Naive B cell (primary cell): ENCODE measurements at places on chromosomes 11 and 22. TPM values are rescaled to one million over a fixed set of nuclear protein-coding genes. Genes with fewer than 3 reads are reported as not detected.

- no peak for DNase-seq
Observed at GRCh38 chr11:72305891-72306585, 62.1 kb upstream of the PHOX2A start.

- DNase-seq: no peak
Observed at GRCh38 chr11:64741375-64742086, 2.4 kb downstream of the RASGRP2 start.

DNA sequence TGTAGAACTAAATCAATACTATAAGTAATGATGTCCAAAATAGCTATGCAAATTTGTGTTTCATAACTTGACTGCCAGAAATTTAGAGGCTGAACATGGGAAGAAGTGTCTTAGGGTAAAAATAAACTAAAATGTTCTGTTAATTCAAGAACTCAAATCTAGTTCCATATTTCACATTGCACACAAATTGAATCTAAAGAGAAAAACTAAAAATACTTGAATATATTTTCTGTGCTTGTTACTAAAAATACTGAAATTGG is 43.5 kb downstream of the FANCF start:
- no peak for DNase-seq

DNA sequence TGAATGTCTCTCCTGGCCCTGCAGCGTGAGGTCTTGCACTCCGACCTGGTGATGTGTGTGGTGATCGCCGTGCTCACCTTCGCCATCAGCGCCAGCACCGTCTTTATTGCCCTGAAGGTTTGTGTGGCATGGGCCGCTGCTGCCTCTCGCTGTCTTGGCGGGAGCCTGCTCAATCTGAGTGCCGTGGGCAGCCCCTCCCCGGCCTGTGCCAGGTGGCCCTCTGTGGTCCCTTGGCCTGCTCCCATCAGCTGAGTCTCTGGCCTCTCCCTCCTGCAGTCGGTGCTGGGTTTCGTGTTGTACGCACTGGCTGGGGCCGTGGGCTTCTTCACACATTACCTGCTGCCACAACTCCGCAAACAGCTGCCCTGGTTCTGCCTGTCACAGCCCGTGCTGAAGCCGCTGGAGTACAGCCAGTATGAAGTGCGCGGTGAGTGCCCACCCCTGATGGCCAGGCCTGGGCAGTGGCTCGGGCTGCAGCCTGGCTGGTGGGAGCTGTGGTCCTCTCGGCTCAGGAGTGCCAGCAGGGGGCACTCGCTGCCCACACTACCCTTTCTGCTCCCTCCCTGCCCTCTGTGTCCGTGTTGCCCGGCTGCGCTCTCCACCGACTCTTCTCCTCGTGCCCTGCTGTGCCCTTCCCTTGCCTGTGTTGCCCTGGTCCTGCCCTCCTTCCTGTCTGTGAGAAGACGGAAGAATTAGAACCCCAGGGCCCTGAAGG is 10.2 kb downstream of the PCNX3 start:
- peak; percentile 66 for DNase-seq

DNA sequence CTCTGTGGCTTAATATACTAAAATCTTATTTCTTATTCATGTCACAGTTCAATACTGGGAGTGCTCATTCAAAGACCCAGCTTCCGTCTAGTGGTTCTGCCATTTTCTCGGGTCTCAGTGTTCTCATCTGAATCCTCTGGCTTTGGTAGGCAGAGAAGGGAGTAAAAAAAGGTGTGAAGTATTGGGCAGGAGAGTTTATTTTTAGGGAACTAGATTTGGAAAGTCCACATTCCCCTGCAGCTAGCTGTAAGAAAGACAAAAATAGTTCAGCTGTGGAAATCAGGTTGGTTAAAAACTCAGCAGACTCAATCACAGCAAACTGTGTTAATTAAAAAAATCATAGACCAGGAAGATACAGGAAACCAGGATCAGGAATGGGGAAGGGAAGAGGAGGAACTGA is 4.1 kb upstream of the LYVE1 start:
- DNase-seq: no peak

- no peak for DNase-seq
Observed at GRCh38 chr11:92453055-92453454, 228.4 kb downstream of the FAT3 start.

- no peak for DNase-seq
Observed at GRCh38 chr22:35746946-35747703, 29.5 kb downstream of the APOL5 start.

- no peak for DNase-seq
Observed at GRCh38 chr22:23278883-23279675, 98.8 kb downstream of the BCR start.

DNA sequence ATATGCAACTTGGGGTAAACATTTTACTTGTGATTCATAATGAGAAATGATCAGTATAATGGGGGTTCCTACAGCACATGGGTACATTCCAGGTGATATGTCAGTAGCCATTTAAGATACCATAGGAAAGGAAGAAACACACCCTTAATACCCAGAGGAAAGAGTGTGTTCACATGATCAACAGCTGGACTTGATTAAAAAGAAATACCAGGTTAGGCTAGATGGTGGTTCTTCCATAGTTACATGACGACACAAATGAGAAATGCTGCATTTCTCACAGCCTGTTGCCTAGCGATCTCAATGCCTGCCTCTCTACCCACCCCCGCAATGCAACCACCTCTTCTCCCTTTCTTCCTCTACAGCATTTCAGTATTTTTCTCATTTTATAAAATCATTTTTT is 96.8 kb downstream of the TTC28 start:
- no peak for DNase-seq

- no peak for DNase-seq
Observed at GRCh38 chr11:94545264-94546161, 1.8 kb downstream of the FUT4 start.

DNA sequence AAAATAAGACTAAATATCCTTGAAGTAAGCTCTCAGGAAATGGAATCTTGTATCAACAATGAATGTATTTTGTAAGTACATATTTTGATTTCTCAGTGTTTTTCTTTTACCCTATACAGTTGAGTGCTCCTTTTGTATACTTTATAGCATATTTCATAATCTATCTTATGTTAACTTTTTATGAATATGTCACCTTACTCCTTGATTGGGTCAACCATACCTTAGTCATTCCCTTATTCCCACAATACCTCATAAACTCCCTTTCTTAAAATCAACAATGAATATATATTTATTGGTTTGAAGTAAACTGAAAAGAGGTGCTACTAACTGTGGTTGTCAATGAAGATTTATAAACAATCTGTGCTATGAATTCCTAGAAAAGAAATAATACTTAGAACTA is 686.2 kb downstream of the METTL15 start:
- no peak for DNase-seq

The SIK2 gene
- 0.30 TPM for polyA plus RNA-seq

The USP2 gene
- not detected for polyA plus RNA-seq

The OR51B2 gene
- polyA plus RNA-seq: not detected

The SLC29A2 gene
- 1.6 TPM for polyA plus RNA-seq

The MMP20 gene
- not detected for polyA plus RNA-seq
